ENCODE measurements at places on chromosomes 6 and 20.
A peak's percentile ranks its signal among the peaks of the same experiment; 100 is the strongest.

DNA sequence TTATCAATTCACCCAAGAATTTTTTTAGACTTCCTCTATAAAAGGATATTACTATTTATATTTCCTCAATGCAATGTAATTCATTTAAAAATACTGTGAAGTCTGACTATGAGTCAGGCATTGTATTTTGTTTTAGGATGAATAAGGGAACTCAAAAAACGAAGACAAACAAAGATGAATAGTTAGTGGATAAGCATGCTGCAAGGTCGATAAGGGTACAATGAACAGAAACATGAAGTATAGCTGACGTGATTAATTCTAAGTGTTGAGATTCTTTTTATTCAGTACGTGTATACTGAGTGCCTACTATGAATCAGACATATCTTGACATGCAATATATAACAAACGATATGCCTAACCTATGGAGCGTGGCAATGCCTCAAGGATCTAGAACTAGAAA, 105.4 kb downstream of the PDE10A start:
- no peak for DNase-seq

GRCh38 chr6:149109397-149110070, 208.0 kb upstream of the TAB2 start:
- DNase-seq: no peak

DNA sequence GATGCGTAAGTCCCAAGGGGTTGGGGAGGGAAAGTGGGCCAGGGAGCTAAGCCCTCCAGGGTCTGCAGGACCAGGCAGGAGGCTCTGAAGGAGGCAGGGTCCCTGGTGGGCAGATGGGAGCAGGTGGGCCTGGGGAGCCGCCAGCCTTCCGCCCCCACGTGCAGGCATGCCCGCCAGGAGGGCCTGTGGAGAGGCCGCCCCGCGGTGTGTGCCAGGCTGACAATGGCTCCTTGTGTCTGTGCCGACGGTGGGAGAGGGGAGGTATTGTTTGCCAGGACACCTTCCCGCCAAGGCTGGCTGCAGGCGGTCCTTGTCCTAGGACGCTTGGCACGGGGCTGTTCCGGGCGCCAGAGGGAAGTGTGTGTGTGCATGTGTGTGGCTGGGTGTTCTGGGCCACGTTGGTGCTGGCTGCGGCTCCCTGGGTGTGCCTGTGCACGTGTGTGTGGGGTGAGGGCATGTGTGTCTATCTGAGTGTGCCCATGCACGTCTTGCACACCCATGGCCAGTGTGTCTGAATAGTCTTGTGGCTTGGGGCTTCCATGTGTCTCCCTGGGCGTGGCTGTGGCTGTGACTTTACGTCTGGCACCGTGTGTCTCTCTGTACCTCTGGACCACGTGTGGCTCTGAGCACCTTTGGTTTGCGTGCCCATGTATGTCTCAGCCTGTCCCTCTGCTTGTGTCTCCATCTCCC, 153.0 kb downstream of the CEBPB start:
- DNase-seq: no peak

DNA sequence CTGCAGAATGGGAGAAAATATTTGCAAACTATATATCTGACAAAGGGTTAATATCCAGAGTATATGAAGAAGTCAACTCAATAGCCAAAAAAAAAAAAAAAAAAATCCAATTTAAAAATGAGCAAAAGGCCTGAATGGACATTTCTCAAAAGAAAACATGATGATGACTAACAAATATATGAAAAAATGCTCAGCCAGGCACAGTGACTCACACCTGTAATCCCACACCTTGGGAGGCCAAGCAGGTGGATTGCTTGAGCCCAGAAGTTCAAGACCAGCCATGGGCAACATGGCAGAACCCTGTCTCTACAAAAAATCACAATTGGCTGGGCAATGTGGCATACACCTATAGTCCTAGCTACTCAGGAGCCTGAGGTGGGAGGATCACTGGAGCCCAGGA, 2.1 kb upstream of the ECHDC1 start:
- DNase-seq: no peak

- DNase-seq: peak; percentile 51
Measured at GRCh38 chr6:37516076-37516919, 16.6 kb upstream of the CCDC167 start.

DNA sequence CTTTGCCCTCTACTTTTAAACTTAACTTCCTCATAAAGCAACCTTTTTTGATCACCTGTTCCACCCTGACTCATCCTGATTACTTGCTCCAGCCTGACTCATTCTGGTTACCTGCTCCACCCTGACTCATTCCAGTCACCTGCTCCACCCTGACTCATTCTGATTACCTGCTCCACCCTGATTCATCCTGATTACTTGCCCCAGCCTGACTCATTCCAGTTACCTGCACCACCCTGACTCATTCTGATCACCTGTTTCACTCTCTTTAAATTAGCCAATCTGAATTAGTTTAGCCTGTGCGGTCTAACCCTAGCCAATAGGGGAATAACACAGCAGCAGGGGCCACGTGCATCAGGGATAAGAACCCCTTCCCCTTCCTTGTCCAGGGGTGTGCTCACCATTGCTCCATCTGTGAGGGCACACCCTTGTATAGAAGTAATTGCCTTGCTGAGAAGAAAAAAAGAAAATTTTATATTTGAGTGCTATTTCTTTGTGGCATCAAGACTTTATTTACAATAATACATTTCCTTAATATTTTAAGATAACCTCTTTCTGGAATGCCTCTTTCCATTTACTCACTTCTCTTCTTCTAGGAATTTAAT, 17.9 kb downstream of the HLA-G start:
- DNase-seq: no peak

GRCh38 chr6:163753430-163753829, 338.9 kb downstream of the QKI start:
- DNase-seq: no peak

DNA sequence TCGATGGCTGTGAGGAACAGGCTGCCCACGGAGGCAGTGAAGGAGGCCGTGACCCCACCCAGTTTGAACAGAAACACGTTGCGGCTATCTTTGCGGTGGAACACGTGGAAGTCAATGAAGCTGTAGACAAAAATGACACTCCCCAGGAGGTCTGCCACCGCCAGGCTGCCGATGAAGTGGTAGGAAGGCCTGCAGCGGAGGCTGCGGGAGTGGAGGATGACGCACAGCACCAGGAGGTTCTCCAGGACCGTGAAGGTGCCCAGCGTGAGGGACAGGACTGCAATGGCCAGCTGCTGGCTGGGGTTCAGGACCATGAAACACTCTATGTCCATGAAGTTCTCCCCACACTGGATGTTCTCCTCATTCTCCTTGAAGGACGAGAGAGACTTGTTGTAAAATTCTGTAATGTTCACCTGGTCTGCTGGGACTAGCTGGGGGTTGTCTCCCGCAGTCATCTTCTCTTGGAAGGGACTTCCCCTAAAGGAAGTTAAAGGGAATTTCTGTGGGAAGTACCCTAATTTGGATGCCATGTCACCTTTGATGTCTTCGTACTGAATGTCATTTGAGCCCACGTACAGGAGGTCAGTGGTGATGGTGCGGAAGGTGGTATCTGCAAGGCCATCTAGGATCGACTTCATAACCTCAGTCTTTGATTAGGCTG, 21.4 kb downstream of the CNR1 start:
- no peak for DNase-seq

GRCh38 chr6:49524541-49524940, 24.8 kb downstream of the GLYATL3 start:
- DNase-seq: no peak

GRCh38 chr6:73400656-73401055, 6.0 kb downstream of the DDX43 start:
- DNase-seq: no peak

- DNase-seq: peak; percentile 62
Measured at GRCh38 chr6:89610149-89610642, 28.4 kb downstream of the LYRM2 start.

- no peak for DNase-seq
Measured at GRCh38 chr6:110408901-110409300, 6.5 kb downstream of the DDO start.

DNA sequence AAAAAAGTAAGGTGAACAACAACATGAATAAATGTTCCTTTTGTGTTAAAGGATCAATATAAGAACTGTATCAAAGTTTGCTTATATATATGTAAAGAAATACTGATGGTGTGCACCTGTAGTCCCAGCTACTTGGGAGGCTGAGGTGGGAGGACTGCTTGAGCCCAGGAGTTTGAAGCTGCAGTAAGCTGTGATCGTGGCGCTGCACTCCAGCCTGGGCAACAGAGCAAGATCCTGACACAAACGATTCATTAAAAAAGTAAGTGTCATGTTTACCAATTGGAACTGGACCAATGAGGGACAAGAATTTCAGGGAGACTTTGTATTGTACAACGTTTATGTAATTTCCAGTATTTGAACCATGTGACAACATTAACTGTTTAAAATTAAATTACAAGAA, 5.0 kb upstream of the PHF20 start:
- DNase-seq: no peak

DNA sequence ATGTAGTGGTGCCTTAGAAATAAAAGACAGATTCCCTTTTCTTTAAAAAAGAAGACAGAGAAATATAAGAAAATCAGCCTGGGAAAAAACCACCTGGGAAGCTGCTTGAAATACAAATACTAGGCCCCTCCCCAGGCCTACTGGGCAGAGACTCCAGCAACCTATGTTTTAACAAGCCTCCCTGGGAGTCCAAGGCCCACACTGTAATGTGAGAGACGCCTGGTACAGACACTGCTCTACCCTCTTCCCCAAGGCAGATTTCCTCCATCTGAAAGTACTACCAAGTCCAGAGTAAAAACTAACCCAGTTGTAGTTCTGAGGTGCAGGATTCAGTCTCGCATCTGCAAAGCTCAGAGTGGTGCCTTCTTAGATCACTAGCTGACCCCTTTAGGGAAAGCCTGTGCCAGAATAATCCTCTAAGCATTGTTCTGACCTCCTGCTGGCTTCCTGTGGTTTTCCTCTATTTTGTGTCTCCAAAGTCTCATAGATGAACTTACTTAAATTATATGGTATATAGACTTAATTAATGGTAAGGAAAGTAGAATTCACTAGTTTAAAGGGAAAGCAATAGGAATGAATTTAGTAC, 270.2 kb upstream of the SLC35B3 start:
- no peak for DNase-seq

DNA sequence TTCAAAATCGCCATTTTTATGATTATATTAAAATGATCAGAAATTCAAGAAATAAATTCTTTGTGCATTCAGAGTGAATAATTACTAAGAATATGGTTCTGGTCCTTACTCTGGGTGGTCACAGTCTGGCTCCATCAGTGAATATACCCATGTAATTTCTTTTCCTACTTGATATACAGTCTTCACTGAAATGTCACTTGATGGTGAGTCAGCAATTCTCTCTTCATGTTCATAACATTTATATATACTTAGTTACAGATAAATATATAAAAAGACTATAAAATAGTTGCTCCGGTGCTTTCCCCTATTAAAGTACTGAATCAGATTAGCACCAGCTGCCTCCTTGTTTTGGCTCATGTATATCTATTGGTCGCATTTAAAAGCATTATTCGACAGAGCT, 56.4 kb upstream of the MTRF1L start:
- DNase-seq: no peak

- no peak for DNase-seq
Measured at GRCh38 chr6:136494710-136495109, 55.5 kb downstream of the MAP7 start.

- no peak for DNase-seq
Measured at GRCh38 chr6:122458087-122458486, 13.5 kb downstream of the SERINC1 start.

GRCh38 chr6:1590580-1590979, 19.1 kb upstream of the FOXC1 start:
- DNase-seq: no peak

- DNase-seq: no peak
Measured at GRCh38 chr6:29414588-29414987, at the start of gene OR12D1. Gene OR12D1 (plus strand): TSS chr6:29414928.

DNA sequence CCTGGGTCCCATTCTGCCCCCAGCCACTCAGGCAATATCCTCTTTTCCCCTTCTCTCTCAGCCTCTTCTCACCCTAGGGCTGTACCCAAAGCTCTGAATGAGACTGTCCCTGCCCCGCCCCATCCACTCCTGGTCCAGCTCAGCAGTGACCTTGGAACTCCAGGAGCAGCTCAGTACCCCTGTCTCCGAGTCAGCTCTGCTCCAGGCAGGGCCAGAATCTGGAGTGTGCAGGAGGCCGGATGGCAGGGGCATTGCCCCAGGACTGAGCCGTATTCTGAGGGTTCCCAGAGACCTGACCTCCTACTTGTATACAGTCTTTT, 2.0 kb upstream of the RAET1G start:
- no peak for DNase-seq

GRCh38 chr6:53793318-53794136, 1.3 kb upstream of the LRRC1 start:
- DNase-seq: peak; percentile 75

DNA sequence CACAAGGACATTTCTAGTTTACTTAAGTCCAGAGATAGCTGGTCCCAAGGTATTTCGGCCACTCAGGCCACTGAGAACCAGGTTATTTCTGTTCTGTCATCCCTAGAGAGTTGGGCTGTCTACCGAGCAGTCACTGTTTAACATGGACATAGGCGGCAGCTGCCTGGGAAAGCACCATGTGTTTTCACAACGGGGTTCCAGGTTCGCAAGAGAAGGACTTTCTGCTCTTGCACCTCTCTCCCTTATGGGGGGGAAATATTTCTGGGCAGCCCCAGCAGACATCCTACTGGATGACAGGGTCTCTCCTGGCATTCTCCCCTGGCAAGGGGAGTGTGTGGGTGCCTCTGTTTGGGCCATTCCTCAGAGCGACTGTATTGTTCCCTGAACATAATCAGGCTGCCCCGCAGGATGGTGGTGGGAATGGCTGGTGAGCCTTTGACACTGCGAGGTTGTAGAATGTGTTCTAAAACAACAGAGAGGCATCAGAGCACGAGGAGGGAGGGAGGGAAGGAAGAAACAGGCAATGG, 64.4 kb upstream of the DUSP22 start:
- no peak for DNase-seq

DNA sequence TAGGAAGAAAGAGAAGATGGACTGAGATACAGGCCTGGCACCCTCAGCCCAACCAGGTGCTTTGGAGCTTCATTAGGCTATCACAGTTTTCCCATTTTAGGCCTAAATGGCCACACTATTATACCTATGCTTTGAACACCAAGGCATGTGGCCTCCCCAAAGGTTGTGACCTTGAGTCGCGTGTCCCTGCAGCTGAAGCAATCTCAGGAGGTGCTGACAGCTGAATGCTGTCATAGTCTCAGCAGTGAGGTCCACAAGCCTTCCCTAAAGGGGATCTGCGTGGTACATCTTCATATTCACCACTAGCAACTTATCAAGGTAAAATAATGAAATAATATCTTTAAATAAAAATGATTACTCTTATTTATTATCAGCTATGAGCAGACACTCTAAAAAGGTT, 707.9 kb upstream of the NRSN1 start:
- DNase-seq: no peak

GRCh38 chr20:59634435-59635005, 30.2 kb downstream of the PHACTR3 start:
- DNase-seq: no peak

GRCh38 chr6:18380158-18380836, 6.9 kb upstream of the RNF144B start:
- DNase-seq: no peak

DNA sequence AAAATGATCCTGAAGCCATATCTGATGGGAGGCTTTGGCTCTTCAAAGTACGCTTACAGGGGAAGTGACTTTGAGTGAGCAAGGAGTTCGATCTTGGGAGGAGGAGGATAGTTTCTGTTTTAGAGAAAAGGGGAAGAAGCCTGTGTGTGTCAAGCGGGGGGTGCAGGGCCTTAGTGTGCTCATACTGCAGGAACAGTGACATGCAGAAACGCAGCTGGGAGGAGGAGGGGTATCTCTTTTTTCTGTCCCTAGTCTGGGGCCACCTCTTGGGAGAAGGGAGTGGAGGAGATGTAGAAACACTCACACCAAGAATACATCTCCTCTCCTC, 19.8 kb downstream of the SIRPD start:
- no peak for DNase-seq

GRCh38 chr6:129253242-129253641, 370.3 kb downstream of the LAMA2 start:
- no peak for DNase-seq

All from WERI-Rb-1 (cell line).